ENCODE measurements at places on chromosomes 2 and 18.

DNA sequence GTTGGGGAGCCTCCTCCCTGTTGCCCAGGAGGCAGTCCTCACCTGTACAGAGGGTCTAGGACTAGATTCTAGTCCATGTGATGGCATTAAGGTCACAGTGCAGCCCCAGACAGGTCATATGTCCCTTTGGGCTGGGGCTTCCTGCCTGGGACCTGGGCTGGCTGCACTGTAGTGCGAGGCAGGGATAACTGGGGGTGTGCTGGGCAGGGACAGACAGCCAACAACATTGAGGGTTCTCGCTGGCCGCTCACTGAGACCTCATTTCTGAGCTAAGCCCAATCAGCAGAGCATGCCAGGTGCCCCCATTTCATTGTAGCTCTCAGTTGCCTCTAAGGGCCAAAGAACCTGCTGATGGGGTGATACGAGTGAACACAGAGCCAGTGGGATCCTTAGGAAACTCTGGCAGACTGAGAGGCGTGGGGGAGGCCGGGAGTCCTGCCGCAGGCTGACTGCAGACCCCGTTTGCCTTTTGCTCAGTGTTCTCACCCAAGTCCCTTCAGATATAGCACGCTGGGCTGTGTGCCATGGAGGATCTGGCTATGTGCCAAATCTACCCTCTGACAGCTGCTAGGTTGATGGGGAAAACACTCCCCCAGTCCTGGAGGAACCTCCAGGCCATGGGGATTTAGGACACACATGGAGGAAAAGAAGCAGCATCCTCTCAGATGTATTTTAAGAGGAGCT is 51.9 kb downstream of the DYSF start:
- DNase-seq = no peak

DNA sequence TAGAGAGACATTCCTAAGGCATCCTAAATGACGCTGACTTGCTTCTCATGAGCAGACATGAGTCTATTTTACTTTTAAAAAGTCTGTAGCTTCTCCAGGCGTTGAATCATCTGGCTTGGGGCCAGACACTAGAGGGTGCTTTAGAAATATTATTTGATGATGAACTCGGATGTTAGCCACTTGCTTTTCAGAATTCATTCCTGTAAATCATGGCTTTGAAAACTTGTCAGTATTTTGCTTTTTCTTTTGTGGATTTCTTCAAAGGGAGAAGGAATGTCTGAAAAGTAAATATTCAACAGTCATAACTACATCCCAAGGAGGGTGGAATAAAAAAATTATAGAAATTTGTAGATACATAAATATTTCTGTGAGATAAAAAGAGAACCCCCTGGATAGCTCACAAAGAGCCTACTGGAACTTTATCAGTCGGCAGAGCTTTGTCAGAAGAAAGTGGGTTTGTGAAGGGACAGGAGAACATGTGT is 370.8 kb downstream of the OSR1 start:
- DNase-seq = no peak

DNA sequence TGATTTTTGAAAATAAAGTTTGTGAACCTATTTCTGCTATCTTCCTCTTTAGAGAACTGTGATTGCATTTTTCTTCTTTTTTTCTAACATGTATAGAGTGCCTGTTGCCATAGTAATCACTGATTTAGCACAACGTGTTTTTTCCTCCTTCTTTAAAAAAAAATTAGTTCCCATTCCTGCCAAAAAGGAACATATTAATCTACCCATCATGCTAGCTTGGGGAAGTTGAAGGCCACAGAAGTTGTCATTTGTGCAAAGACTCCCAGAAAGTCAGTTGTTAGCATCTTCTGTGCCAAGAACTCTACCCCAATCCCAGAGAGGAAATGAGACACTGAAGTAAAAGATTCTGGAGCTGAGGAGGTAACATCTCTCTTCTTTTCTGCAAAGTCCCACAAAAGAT is 57.3 kb downstream of the SLC8A1 start:
- no peak for DNase-seq

DNA sequence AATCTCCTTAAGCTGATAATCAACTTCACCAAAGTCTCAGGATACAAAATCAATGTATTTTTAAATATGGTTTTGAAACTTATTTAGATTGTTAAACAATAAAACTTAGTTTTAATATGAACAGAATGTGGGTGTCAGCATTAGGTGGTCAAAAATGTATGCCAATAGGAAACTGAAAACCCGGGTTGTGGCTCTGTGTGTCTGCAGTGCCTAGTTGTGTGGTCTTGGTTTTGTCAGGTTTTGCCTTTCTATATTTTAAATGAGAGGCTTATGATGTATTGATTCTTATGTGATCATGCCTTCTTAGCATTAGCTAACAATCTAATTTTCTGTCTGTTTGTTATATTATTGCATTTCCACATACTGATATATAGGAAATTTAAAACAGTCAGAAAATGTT is 227.8 kb downstream of the ZNF407 start:
- no peak for DNase-seq

DNA sequence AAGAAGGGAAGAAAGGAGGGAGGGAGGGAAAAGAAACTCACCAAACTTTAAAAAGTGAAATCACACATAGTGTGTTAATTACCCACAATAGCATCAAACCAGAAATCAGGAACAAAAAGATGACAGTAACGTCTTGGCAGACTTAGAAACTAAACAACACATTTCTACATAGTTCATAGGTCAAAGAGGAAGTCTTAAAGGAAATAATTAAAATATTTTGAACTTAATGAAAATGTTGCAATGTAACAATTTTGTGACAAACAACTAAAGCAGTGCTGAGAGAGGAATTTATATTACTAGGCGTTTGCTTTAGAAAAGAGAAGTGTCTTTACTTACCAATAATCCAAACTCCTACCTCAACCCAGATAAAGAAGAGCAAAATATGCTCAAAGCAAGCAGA is 505.0 kb upstream of the ID2 start:
- no peak for DNase-seq

DNA sequence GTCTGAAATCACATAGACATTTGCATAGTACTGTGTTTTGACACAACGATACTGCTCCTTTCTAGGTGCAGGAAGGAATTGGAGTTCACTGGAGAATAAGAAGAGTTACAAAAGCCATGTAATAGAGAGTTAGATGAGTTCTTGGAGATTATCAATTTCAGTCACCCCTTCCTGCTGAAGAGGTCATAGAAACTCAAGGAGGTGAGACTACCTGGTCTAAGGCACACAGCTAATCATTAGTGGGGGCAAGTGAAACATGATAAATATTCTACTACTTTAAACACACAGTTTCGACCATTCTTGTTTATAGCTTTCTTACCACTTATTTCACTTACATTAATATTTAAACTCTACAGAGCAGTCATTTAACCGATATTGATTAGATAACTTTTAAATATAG is 286.9 kb upstream of the NXPH2 start:
- no peak for DNase-seq

GRCh38 chr2:201715459-201715858 is 17.0 kb upstream of the MPP4 start:
- DNase-seq = no peak

All from stimulated activated CD4-positive, alpha-beta T cell treated with anti-CD3 and anti-CD28 coated beads, Interleukin-15, amount 100 ng/mL, for 1 hour (primary cell).